ENCODE measurements at places on chromosomes 1 and 21. TPM values are rescaled to one million over a fixed set of nuclear protein-coding genes. Genes with fewer than 3 reads are reported as not detected.

The TMEM269 gene
- total RNA-seq, result 0.32 TPM

The C1orf94 gene
- total RNA-seq, result not detected

The ATP5PB gene
- 341 TPM for total RNA-seq

The EPHA10 gene
- not detected for total RNA-seq

The IL12RB2 gene
- 29.7 TPM for total RNA-seq

The SHISAL2A gene
- 16.2 TPM for total RNA-seq

The TRIM67 gene
- not detected for total RNA-seq

The INAVA gene
- total RNA-seq, result not detected

The HSD11B1 gene
- 0.47 TPM for total RNA-seq

Measured in activated CD8-positive, alpha-beta T cell treated with anti-CD3 and anti-CD28 coated beads for 36 hours (primary cell).